ENCODE measurements at places on chromosomes 3 and 15.
A peak's percentile ranks its signal among the peaks of the same experiment; 100 is the strongest.

GRCh38 chr15:39804026-39804425 lies 21.4 kb upstream of the FSIP1 start:
- DNase-seq = peak; percentile 31

DNA sequence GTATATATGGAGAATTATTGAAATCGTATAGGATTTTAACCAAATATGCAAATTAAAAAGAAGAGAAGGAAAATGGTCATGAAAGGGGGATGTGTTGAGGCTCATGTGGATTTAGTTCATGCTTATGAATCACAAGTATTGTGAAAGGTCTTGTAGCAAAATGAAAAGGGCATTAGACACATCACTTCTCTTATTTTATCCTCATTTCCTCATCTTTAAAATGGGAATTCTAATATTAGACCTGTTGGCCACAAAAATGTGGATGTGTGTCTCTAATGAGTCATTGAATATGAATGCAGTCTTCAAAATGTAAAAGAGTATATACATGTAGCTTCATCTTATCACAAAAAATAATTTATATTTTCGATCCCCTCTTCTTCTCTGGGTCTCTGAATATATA lies 14.9 kb upstream of the ALCAM start:
- no peak for DNase-seq

DNA sequence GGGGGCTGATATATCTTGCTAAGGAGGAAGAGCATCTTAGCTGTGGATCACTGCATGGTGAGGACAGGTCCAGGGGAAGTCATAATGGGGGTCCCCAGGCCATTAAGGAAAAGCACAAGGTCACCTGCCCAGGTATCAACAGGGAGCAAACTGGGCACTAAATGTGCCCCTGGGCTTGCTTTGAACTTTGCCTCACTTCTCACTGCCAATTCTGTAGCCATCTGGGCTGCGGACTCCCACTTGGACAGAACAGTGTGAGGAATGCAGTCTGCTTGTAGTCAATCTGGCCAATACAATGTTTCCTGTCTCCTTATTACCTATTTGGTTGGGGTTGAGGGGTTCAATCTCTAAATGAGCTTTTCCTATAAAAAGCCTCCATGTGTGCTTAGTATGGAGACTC lies 21.3 kb downstream of the ARRDC4 start:
- no peak for DNase-seq

DNA sequence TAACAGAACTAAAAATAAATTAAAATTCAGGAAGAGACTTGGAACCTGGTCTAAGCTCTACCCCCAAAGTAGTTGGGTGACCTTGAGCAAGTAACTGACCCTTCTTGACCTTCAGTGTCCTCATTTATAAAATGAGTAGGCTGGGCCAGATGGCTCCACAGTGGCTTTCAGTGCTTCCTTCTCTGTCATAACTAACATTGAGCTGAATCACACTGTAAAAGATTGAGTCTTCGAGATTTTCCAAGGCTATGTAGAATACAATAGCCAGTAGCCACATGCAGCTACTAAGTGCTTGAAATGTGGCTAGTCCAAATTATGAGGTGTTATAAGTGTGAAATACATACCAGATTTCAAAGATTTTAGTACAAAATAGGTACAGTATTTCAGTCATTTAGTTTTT lies 313.3 kb downstream of the MECOM start:
- DNase-seq = no peak

- no peak for DNase-seq
These were observed 169.1 kb upstream of the ZPLD1 start for GRCh38 chr3:102265720-102266119.

GRCh38 chr15:82136120-82136519 lies 90.3 kb upstream of the MEX3B start:
- no peak for DNase-seq

- DNase-seq = peak; percentile 30
These were observed 49.5 kb downstream of the CD86 start for GRCh38 chr3:122104515-122105194.

DNA sequence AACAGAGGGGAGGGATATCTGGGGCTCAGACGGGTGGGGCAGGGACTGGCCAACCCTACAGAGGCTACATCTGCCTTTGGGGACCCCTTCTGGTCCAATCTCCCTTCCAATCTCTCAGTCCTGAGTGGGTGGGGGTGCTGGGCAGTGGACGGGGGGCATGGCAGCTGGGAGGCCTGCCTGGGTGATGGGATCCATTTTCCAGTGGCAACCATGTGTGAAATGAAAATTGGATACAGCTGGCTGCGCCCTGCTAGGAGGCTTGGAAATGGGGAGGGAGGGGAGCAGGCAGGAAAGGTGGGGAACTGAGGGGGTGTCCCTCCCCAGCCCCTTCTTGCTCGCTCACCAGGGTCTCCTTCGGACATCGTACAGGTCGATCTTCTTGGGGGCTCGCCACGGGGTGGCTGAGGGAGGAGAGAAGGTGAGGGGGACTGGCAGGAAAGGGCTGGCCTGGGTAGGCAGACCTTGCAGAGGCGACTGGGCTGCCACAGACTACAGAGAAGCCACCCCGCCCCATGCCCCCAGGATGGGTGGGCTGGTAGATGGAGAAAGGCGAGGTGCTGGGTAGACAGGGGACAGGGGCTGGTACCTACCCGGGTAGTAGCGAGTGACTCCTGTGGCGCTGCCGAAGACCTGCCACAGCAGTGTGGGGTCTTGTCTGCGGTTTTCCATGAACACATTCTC lies 21.2 kb upstream of the TMEM115 start:
- DNase-seq = no peak

GRCh38 chr3:38004415-38005075 lies 14.0 kb downstream of the VILL start:
- DNase-seq = no peak

GRCh38 chr15:95174301-95175259 lies 943.2 kb downstream of the MCTP2 start:
- DNase-seq = no peak

DNA sequence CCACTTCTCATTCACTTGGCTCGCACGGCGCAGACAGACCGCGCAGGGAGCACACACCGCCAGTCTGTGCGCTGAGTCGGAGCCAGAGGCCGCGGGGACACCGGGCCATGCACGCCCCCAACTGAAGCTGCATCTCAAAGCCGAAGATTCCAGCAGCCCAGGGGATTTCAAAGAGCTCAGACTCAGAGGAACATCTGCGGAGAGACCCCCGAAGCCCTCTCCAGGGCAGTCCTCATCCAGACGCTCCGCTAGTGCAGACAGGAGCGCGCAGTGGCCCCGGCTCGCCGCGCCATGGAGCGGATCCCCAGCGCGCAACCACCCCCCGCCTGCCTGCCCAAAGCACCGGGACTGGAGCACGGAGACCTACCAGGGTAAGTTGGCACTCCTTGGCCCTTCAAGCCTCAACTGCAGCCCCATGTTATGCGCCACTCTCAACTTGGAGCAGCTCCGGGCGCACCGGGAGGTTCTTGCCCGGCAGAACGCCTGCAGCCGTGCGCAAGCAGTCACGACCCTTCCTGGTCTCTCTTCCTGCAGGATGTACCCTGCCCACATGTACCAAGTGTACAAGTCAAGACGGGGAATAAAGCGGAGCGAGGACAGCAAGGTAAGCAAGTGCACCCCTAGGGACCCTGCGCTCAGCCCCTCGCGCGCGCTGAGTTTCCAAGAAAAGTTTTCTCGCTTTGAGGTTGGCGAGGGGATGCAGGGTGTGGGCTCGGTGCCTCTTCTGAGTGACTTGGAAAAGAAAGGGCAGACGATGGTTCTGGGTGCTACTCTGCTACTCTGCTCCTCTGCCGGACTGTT lies at the start of gene BHLHE40:
Gene BHLHE40 (plus strand): TSS at position 10 of the 801 bp plus-strand sequence. CDS start 282 bp downstream, at position 292.
- DNase-seq = no peak

DNA sequence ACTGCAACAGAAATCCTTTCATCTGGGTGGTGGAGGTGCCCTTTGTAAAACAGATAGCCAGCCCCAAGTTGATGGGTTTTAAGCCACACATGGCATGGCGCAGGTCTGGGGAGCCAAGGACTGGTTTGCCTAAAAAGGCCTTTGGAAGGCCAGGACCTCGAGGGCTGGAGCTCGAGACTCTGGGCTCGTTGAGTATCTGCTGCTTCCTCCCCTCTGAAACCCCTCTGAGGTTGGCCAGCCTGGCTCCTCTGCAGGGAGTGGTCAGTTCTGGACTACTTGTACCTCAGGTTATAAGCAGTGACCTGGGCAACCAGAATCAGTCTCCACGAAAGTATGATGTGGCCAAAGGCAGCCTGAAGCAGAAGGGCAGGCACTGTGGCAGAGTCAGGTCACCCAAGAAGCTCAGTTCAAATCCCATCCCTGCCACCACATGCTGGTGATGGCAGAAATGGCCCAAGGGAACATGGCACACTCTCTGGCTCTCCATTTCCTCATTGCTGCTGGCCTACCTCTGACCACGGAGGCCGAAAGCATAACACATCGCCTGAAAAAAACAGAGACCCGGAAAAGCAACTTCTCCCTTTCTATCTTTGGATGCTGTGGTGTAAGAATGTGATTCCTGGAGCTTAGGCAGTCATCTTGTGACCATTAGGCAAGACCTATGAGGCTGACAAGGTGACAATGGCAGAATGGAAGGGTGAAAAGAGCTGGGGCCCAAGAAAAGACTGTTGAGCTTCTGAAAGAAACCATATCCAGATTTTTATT lies 51.2 kb downstream of the WNT7A start:
- DNase-seq = no peak

- no peak for DNase-seq
These were observed 55.4 kb downstream of the PSMD6 start for GRCh38 chr3:63967675-63968611.

DNA sequence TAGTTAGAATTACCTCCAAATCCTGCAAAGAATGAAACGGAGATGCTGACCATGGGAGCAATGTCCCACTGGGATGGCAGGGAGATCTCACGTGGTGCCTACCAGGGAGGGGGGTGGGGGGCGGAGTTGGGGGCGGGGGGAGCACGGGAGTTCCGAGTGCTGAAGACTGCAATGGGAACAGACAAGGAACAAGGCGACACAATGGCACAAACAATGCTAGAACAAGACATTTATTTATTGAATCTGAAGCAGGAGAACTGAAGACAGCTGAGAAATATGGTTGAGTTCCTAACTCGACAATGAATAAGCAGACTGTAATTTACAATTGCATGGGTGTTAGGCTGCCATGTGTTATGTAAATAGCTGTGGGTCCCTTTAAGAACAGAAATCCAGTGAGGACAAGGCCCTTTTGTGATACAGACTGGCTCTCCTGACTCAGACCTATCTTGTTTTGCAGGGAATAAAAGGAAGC lies 91.2 kb downstream of the AQP9 start:
- DNase-seq = no peak

DNA sequence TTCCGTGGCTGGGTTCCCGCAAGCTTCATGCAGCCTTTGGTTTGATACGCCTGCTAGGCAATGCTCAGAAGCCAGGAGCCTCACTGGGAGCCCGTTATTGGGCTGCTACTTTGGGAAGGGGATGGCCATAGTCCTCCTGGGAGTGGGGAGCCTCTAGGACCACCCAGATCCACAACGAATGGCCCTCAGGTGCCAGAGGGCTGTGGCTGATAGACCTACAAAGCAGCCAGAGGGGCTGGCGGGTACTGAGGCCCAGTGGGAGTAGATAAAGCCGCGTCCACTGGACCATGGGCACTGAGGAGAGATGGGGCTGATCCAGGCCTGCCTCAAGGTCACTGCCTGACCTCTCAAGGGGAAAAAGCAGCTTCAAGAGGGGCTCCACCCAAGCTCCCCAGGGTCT lies 714 bp downstream of the GNAT1 start:
- DNase-seq = no peak

- no peak for DNase-seq
These were observed 12.3 kb upstream of the MUC4 start for GRCh38 chr3:195823999-195824398.

- no peak for DNase-seq
These were observed 130.8 kb downstream of the LSAMP start for GRCh38 chr3:116314476-116314875.

GRCh38 chr3:52481819-52482521 lies 13.2 kb upstream of the STAB1 start:
- DNase-seq = no peak

- DNase-seq = no peak
These were observed 832.0 kb downstream of the OTOL1 start for GRCh38 chr3:162328649-162329048.

- no peak for DNase-seq
These were observed 12.8 kb upstream of the KLF15 start for GRCh38 chr3:126370055-126370454.

- peak; percentile 4 for DNase-seq
These were observed 37.2 kb upstream of the ACAD9 start for GRCh38 chr3:128841926-128842920.

DNA sequence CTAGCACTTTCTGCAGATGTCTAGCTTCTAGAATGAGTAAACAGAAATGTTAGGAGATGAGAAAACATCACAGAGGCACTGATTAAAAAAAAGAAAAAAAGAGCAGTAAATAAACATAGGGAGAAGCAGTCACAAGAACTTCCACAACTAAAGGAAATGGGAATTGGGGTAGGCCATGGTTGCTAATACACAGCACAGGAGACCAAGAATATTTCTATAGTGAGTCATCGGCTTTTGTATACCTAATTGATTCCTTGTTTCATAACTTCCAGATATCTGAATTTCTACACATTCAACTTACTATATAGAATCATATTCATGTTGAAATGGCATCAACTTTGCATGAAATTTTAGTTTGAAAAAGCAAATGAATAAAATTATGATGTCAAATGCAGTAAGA lies 47.3 kb upstream of the TCF12 start:
- DNase-seq = no peak

- peak; percentile 32 for DNase-seq
These were observed 725 bp downstream of the CHL1 start for GRCh38 chr3:197149-197827.

DNA sequence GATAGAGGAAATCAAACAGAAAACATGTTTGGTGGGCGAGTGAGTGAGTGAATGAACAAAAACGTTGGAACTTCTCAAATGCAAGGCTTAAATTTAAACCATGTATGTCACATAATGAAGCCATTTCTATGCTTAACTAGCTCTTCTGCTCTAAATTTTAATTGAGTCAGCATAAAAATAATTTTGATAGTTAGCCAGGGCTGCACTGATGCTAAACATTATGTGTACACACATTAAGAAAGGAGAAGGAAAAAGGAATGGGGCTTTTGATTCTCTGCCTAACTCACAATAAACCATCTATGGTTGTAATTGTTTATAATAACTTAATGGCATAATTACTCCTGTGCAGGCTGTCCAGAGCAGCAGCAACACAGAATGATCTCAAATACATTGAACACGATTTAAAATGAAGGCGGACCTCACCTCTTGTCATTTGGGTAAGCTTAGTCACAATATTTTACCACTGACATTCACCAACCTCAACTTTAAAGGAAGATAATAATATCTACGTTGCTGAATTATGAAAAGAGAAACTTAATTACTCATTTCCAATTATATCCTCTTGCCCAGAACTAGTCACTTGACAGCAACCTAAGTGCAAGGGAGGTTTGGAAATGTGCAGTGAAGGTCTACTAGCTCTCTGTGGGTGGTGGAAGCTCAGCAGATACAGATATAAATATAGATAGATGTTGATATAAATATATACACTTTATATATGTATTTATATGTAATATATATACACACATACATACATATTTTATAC lies 318.4 kb upstream of the TRIM42 start:
- no peak for DNase-seq
